ENCODE measurements at places on chromosomes 2 and 18. TPM values are rescaled to one million over a fixed set of nuclear protein-coding genes. Genes with fewer than 3 reads are reported as not detected.

Gene DPP4
- 22.4 TPM for total RNA-seq

DNA sequence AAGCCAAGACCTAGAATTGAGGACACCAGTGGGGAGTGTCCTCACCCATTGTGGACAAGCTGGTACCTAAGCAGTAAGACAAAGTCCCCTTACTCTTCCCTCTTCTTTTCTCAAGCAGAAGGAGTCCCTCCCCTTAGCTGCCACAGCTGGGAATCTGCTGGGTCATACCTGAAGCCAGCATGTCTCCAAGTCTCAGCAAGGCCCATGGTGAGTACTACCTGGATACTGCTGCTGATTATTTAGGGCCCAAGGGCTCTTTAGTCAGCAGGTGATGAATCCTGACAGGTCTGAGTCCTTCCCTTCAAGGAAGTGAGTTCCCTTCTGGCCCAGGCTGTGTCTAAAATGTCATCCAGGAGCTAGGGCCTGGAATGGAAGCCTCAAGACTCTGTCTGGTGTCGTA lies 198.6 kb upstream of the STK17B start:
- no peak overlapping the region for H3K27ac ChIP-seq
- H3K4me1 ChIP-seq, result peaks cover 6% of the 10 kb centered on the region
- peaks cover 8% of the 10 kb centered on the region for H3K27me3 ChIP-seq
- DNase-seq, result no peak

GRCh38 chr2:211745295-211746097 lies 793.1 kb downstream of the ERBB4 start:
- H3K4me1 ChIP-seq, result no peaks in the 10 kb centered on the region
- peak; percentile 13 for DNase-seq
- no peaks in the 10 kb centered on the region for H3K36me3 ChIP-seq
- no peak overlapping the region for H3K4me3 ChIP-seq
- peaks cover 3% of the 10 kb centered on the region for H3K27me3 ChIP-seq

- no peaks in the 10 kb centered on the region for H3K36me3 ChIP-seq
- no peak overlapping the region for H3K27ac ChIP-seq
- H3K27me3 ChIP-seq, result peaks cover 34% of the 10 kb centered on the region
Observed at GRCh38 chr2:225402210-225402776, 2.8 kb downstream of the NYAP2 start.

DNA sequence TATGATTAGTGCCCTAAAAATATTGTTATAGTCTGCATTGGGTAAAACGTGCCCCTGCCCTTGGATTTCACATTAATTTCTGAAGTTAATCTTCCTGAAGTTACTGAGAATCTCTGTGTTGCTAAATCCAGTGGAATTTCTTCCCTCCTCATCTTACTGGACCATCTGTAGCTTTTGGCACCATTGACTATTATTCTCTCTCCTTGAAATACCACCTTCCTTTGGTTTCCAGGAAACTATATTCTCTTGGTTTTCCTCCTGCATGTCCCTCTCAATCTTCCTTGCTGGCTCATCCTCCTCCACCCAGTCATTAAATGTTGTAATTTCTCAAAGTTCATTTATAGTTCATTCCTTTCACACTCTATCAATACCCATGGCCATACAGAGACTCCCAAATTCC lies 110.6 kb upstream of the SLC35G4 start:
- no peak overlapping the region for H3K4me3 ChIP-seq
- no peaks in the 10 kb centered on the region for H3K36me3 ChIP-seq
- no peak for DNase-seq

Gene WNT10A
- 6.8 TPM for total RNA-seq

- H3K27ac ChIP-seq, result no peak overlapping the region
- peaks cover 3% of the 10 kb centered on the region for H3K27me3 ChIP-seq
- no peaks in the 10 kb centered on the region for H3K4me1 ChIP-seq
- H3K4me3 ChIP-seq, result no peak overlapping the region
Observed at GRCh38 chr18:75530566-75531211, 103.2 kb upstream of the SMIM21 start.

Gene NEURL3
- 0.16 TPM for total RNA-seq

GRCh38 chr2:2107141-2107540 lies 223.9 kb downstream of the MYT1L start:
- no peak overlapping the region for H3K27ac ChIP-seq
- H3K36me3 ChIP-seq, result no peaks in the 10 kb centered on the region
- H3K4me3 ChIP-seq, result no peak overlapping the region

GRCh38 chr2:119748135-119748534 lies 11.6 kb upstream of the PTPN4 start:
- peaks cover under 1% of the 10 kb centered on the region for H3K4me1 ChIP-seq
- no peaks in the 10 kb centered on the region for H3K36me3 ChIP-seq
- DNase-seq, result no peak
- H3K27me3 ChIP-seq, result no peaks in the 10 kb centered on the region
- no peak overlapping the region for H3K4me3 ChIP-seq

DNA sequence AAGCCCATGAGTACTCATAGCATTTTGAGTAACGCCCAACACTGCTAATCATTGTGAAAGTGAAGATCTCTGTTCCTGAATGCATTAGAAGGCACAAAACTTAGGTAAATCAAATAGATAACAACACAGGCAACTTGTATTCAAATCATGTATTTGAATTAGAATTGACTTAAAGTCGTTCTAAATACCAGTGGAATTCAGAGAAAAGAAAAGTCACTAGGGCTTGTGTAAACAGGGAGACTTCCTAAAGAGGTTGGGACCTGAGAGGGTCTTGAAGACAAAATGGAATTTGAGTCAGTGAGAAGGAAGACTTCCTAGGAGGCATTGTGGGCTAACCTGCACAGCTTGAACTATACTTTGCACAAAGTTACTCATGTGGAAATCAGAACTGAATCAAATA lies 127.2 kb downstream of the CTNNA2 start:
- no peak for DNase-seq
- H3K4me1 ChIP-seq, result no peaks in the 10 kb centered on the region
- H3K27me3 ChIP-seq, result no peaks in the 10 kb centered on the region
- no peak overlapping the region for H3K4me3 ChIP-seq

GRCh38 chr18:57727952-57728807 lies 74.9 kb downstream of the ATP8B1 start:
- no peaks in the 10 kb centered on the region for H3K27me3 ChIP-seq
- H3K4me3 ChIP-seq, result no peak overlapping the region
- H3K27ac ChIP-seq, result no peak overlapping the region
